ENCODE measurements at places on chromosomes 7 and 10.

- H3K27me3 ChIP-seq: no peaks in the 10 kb centered on the region
- H3K4me3 ChIP-seq: no peak overlapping the region
- no peaks in the 10 kb centered on the region for H3K36me3 ChIP-seq
- no peak overlapping the region for H3K27ac ChIP-seq
- no peak for DNase-seq
- H3K4me1 ChIP-seq: peaks cover 26% of the 10 kb centered on the region
Measured at GRCh38 chr10:35520996-35521395, 84.1 kb upstream of the GJD4 start.

- H3K4me1 ChIP-seq: no peaks in the 10 kb centered on the region
- no peaks in the 10 kb centered on the region for H3K36me3 ChIP-seq
- peaks cover 10% of the 10 kb centered on the region for H3K27me3 ChIP-seq
- DNase-seq: no peak
- no peak overlapping the region for H3K27ac ChIP-seq
Measured at GRCh38 chr10:100879741-100880360, 32.9 kb upstream of the SLF2 start.

GRCh38 chr10:56348101-56348500 is 13.0 kb downstream of the ZWINT start:
- no peak for DNase-seq
- no peaks in the 10 kb centered on the region for H3K4me1 ChIP-seq
- no peaks in the 10 kb centered on the region for H3K36me3 ChIP-seq
- no peak overlapping the region for H3K4me3 ChIP-seq
- H3K27ac ChIP-seq: no peak overlapping the region

DNA sequence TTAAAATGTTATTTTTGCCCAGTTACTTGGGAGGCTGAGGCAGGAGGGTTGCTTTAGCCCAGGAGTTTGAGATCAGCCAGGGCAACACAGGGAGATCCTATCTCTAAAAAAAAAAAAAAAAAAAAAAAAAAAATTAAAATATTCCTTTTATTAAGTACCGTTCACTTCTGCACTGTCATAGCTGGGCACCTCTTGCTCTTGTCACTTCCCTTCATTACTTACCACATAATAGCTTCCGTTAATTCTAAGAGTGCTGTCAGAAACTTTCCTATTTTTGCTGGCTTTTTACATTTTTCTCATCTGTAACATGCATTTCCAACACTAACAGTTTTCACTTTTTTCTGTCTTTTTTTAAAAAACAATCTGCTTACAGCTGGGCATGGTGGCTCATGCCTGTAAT is 132.9 kb downstream of the PIP4K2A start:
- H3K27ac ChIP-seq: peak overlapping the region; percentile 48
- no peak for DNase-seq
- H3K36me3 ChIP-seq: peaks cover 33% of the 10 kb centered on the region
- H3K4me1 ChIP-seq: peaks cover 17% of the 10 kb centered on the region

GRCh38 chr10:85464336-85464735 is 902.3 kb downstream of the GRID1 start:
- no peak overlapping the region for H3K27ac ChIP-seq
- H3K36me3 ChIP-seq: no peaks in the 10 kb centered on the region
- H3K4me3 ChIP-seq: no peak overlapping the region
- no peaks in the 10 kb centered on the region for H3K4me1 ChIP-seq

DNA sequence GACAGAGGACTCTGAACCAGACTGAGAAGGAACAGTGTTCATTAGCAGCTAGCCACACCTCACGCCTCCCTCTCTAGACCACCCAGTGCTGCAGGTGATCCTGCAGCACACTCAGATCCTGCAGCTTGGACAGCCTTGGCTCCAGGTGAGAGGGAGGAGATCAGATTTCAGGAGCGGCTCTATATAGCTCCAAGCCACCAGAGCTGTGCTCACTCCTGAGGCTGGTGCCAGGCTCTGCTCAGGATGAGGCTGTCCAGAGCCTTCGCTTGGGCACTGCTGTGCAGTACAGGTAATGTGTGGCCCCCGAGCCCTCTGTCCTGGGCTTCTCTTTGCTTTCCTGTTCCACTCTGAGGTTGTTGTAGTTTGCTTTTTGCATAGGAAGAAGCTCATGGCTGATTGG is 42.4 kb downstream of the C10orf120 start:
- H3K36me3 ChIP-seq: no peaks in the 10 kb centered on the region
- H3K4me1 ChIP-seq: no peaks in the 10 kb centered on the region
- H3K27me3 ChIP-seq: peaks cover 4% of the 10 kb centered on the region
- no peak overlapping the region for H3K4me3 ChIP-seq
- no peak overlapping the region for H3K27ac ChIP-seq

- no peak overlapping the region for H3K4me3 ChIP-seq
- H3K4me1 ChIP-seq: no peaks in the 10 kb centered on the region
- DNase-seq: no peak
- H3K27me3 ChIP-seq: no peaks in the 10 kb centered on the region
- H3K36me3 ChIP-seq: no peaks in the 10 kb centered on the region
Measured at GRCh38 chr7:95011146-95011928, 103.9 kb downstream of the PPP1R9A start.

DNA sequence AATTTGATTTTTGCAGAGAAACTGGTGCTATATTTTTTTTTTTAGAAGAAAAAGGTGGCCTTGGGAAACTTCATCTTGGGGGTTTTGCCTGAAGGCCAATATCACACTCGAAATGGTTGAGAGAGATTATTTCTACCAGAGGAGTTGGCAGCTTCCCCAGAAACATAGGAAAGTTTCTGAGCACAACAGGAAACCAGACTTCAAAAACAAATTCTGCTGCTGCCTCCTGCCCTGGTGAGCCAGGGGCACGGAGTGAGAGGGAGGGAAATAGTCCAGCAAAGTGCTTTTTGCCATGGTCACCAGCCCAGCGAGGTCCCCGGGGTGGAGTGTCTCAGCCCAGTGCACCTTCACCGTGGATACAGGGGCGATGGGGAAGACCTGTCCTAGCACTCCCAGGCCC is 61.1 kb downstream of the FOXI2 start:
- no peak overlapping the region for H3K4me3 ChIP-seq
- H3K36me3 ChIP-seq: no peaks in the 10 kb centered on the region
- no peak for DNase-seq
- no peak overlapping the region for H3K27ac ChIP-seq
- H3K27me3 ChIP-seq: peaks cover 8% of the 10 kb centered on the region

- peaks cover 2% of the 10 kb centered on the region for H3K4me1 ChIP-seq
- no peak for DNase-seq
- H3K27ac ChIP-seq: no peak overlapping the region
- no peak overlapping the region for H3K4me3 ChIP-seq
- H3K36me3 ChIP-seq: no peaks in the 10 kb centered on the region
Measured at GRCh38 chr10:24988831-24989640, 26.9 kb downstream of the ENKUR start.

- no peak overlapping the region for H3K4me3 ChIP-seq
- no peak for DNase-seq
- no peaks in the 10 kb centered on the region for H3K27me3 ChIP-seq
- no peaks in the 10 kb centered on the region for H3K4me1 ChIP-seq
Measured at GRCh38 chr7:4281231-4281993, 400.7 kb upstream of the FOXK1 start.

DNA sequence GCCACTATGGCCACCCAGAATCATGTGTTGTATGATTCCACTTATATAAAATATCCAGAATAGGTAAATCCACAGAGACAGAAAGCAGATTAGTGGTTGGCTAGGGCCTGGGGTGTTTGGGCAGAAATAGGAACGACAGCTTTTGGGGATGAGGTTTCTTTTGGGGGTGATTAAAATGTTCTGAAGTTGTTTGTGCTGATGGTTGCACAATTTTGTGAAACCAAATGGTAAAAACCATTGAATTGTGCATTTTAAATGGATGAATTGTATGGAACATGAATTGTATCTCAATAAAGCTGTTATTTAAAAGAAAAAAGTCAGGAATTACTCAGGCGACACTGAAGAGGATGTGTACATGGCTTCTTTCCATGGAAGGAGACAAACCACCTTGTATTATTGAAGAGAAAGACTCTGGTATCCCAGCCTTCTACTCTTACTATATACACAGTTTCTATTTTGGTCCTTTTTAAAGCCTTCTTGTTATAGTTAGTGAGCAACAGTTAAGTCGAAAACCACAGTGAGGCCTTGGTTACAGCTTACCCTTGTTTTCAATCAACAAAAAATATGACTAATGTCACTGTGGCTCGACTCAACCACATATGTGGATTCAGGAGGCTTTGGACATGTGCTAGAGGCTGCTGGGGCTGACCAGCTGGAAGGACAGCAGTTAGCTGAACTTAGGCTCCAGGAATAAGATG is 57.1 kb upstream of the KMT2E start:
- H3K27ac ChIP-seq: peak overlapping the region; percentile 86
- H3K27me3 ChIP-seq: no peaks in the 10 kb centered on the region
- no peak overlapping the region for H3K4me3 ChIP-seq
- no peak for DNase-seq
- H3K4me1 ChIP-seq: peaks cover 20% of the 10 kb centered on the region

GRCh38 chr10:59872892-59873463 is 33.4 kb downstream of the CCDC6 start:
- peaks cover 57% of the 10 kb centered on the region for H3K4me1 ChIP-seq
- no peaks in the 10 kb centered on the region for H3K27me3 ChIP-seq
- peaks cover 1% of the 10 kb centered on the region for H3K36me3 ChIP-seq
- no peak for DNase-seq
- no peak overlapping the region for H3K4me3 ChIP-seq

DNA sequence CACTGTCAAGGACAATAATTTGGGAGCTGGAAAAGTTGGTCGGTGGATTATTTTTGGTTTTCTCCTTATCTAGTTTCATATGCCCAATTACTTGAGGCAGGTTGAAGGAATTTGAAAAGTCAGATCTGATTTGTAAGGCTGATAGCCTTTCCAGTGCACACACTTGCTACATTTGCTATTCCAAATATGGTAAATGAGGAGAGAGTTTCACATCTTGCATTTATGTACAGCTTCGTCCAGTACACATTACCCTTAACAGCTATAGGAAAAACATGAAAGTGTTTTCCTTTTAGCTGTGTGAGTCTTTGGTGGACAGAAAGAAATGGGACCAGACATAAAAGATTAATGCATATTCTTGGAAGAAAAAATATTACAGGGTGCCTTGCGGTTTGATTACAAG is 201.8 kb downstream of the CELF2 start:
- H3K36me3 ChIP-seq: peaks cover 48% of the 10 kb centered on the region
- peaks cover 36% of the 10 kb centered on the region for H3K4me1 ChIP-seq
- no peak for DNase-seq

DNA sequence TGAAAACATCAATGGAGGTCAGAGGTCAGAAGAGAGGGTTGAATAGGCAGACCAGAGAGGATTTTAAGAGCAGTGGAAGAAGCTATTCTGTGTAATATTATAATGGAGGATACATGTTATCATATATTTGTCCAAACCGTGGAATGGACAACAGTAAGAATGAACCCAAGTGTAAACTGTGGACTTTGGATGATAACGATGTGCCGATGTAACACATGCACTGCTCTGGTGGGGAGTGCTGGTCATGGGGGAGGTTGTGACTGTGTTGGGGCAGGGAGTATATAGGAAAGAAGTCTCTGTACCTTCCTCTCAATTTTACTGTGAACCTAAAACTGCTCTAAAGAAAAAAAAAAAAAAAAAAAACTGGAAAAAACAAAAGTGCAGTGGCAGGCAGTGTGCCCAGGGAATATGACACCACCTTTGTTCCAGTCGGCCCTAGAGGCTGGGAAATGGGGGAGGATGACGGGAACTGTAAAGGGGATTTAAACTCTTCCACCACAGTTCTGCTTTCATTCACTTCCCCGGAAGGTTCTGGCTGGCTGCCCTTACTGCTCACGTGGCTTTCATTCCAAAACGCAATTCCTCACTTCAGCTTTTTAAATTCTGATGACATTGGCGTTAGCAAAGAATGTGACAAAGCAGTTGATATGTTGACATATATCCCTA is 113.7 kb upstream of the ANKRD1 start:
- no peaks in the 10 kb centered on the region for H3K27me3 ChIP-seq
- no peaks in the 10 kb centered on the region for H3K36me3 ChIP-seq

DNA sequence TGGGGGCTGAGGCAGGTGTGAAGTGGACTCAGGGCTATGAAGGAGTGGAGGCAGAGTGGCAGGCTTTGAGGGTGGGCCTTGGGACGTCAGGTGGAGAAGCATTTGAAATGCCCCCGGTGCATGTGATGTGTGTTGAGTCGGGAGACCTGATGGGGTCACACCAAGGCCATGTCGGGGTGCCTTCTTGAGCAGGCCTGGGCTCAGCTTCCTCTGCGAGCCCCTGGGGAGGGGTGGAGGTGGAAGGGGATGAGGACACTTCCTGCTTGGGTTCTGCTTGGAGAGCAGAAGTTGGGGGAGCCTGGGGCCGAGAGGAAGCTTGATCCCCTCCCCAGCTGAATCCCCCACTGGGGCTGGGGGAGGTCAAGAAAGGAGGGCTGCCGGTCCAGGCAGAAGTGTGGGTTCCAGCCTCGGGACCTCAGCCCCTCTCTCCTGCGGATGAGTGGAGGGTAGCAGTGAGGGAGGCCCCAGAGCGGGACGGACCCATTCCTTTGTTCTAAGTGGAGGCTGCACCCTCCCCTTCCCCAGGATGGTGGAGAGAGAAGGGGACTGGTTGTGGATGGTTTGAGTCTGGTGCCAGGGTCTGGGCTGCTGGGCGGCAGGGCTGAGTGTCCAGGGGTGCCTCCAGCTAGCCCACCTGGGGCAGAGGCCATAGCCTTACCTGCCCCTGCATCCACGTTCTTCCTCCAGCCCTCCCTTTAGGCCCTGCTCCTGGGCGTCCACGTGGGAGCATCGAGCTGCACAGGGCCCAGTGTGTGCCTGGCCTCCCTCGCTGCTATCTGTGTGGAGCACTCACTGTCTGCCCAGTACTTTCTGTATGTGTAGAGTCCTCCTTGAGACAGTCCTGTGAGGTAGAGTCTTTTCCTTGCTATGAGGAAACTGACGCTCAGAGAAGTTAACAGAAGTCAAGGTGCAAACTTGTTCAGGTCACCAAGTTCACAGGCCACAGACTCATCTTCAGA is 36.7 kb downstream of the PRF1 start:
- no peak for DNase-seq
- no peaks in the 10 kb centered on the region for H3K27me3 ChIP-seq
- no peak overlapping the region for H3K27ac ChIP-seq
- no peaks in the 10 kb centered on the region for H3K36me3 ChIP-seq

- peaks cover 4% of the 10 kb centered on the region for H3K4me1 ChIP-seq
- peaks cover 2% of the 10 kb centered on the region for H3K36me3 ChIP-seq
- H3K27ac ChIP-seq: no peak overlapping the region
- H3K27me3 ChIP-seq: peaks cover 15% of the 10 kb centered on the region
Measured at GRCh38 chr7:128209229-128210035, 31.6 kb upstream of the LEP start.

DNA sequence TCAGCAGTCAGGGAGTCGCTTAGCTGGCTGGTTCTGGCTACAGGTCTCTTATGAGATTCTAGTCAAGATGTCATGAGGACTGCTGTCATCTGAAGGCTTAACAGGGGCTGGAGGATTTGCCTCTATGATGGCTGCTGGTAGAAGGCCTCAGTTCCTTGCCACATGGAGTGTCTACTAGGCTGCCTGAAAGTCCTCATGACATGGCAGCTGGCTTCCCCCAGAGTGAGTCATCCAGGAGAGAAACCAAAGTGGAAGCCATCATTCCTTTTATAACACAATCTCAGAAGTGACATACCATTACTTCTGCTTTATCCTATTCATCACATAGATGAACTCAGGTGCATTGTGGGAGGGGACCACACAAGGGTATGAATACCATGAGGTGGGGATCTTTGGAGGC is 75.1 kb downstream of the EXOC6 start:
- no peak overlapping the region for H3K4me3 ChIP-seq
- no peaks in the 10 kb centered on the region for H3K4me1 ChIP-seq
- H3K36me3 ChIP-seq: peaks cover 21% of the 10 kb centered on the region
- DNase-seq: no peak
- no peak overlapping the region for H3K27ac ChIP-seq
- H3K27me3 ChIP-seq: no peaks in the 10 kb centered on the region

GRCh38 chr7:134718211-134718875 is 61.1 kb upstream of the CALD1 start:
- no peak for DNase-seq
- H3K4me3 ChIP-seq: no peak overlapping the region
- H3K36me3 ChIP-seq: no peaks in the 10 kb centered on the region
- H3K27me3 ChIP-seq: peaks cover 8% of the 10 kb centered on the region

Measured in memory B cell (primary cell).